ENCODE measurements at places on chromosomes 13 and 19. TPM values are rescaled to one million over a fixed set of nuclear protein-coding genes. Genes with fewer than 3 reads are reported as not detected.

- no peak for DNase-seq
These were observed 56.5 kb downstream of the TDRD3 start for GRCh38 chr13:60453490-60453889.

DNA sequence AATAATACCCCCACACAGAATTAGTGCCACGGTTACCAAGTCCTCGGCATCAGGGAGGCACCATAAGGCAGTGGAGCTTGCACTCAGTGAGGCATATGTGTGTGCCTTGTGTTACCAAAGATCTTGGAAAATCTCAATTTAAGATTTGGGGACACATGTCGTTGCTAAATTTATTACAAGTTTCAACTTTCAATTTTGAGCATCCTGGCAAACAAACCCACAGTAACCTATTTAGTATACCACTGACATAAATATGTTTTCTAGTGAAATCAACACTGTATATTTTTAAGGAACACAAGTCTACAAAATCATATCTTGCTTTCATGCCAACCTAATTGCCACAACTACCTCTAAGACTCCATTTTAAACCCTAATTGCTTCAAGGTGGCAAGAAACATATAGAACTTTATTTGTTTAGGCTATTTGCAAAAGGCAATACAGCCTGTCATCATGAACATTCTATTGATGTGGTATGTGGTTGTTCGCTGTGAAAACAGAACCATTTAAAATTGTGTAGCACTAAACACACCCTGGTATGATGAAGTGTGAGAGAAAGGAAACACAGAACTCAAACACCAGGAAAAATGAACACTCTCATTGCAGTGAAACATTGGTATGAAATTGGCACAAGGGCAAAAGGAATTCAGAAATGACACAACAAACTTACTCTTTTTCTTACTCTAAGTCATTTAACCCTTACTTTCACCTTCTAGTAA is 531.1 kb downstream of the IRS2 start:
- DNase-seq: no peak

- no peak for DNase-seq
These were observed 57.5 kb downstream of the GPC6 start for GRCh38 chr13:93284064-93284463.

GRCh38 chr13:22696433-22696832 is 484.3 kb upstream of the SGCG start:
- no peak for DNase-seq

PSG11 gene
- not detected for total RNA-seq

DNA sequence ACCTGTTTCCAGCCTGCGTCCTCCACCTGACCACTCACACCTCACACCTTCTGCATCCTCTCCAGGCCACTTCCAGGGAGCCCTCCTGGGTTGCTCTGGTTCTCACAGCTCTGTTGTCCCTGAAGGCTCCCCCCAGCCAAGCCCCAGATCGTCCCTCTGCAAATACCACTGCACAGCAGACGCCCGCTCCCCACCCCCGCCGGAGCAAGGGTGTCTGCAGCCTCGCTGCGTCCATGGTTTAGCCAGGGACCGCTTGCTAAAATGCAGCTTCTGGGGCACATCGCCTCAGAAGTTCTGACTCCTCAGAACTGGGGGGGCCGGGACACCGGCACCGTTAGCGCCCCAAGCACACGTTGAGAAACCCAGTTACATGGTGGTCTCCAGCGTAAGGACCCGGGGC is 983 bp downstream of the LINGO3 start:
- no peak for DNase-seq

GRCh38 chr13:51628059-51628852 is 44.0 kb downstream of the WDFY2 start:
- DNase-seq: no peak

CACNG7 gene
- total RNA-seq: not detected

AMER2 gene
- not detected for total RNA-seq

DNA sequence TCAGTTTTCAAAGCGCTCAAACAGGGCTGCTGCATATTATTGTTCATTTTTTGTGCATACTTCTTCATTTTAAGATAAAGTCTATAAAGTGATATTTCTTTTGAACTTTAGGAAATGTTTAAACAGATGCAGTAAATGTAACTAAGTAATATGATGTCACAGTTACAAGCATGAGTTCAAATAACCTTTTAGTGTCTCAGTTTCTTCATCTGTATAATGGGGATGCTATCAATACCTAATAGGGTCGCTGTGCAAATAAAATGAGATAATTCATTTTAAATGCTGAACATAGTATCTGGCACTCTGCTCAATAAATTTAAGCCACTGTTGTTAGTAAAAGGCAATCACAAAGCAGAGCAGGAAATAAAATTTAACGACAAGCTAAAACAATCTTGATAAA is 97.5 kb downstream of the UGGT2 start:
- no peak for DNase-seq

ZNF98 gene
- total RNA-seq: not detected

DNA sequence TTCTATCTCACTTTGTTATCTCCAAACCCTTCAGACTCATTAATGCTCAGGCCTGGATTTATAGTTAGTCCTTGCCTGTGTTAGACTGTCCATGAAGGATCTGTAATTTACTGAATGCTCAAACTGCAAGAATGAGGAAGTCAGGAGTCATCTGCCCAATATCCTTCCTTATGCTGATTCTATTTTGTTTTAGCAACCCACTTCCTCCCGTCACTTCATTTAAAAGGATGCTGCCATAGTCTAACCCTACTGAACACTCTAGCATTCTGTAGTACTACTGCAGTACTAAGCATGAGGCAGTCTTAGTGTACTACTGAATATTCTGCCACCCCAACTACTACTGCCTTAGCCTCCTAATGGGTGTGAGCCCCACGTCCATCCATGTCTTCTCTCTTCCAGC is 1.5 kb downstream of the FCAR start:
- DNase-seq: no peak

DNA sequence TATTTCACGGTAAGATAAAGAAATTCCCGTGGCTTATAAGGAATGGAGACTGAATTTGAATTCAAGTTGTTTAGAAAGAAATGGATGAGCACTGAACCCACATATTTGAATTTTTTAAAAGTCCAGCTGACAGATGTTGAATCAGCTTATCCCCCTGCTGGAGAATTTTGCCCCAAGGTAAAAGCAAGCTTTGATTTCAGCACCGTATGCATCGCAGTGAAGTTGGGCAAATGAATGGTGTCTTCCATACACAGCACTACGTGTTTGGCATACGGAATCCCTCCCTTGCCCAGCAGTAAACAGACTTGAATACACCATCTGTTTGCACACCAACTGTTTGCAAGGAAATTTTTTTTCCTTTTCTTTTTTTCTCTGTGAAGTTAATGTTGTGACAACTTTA is 77.5 kb upstream of the PEG3 start:
- no peak for DNase-seq

ZNF534 gene
- 8.4 TPM for total RNA-seq

DNA sequence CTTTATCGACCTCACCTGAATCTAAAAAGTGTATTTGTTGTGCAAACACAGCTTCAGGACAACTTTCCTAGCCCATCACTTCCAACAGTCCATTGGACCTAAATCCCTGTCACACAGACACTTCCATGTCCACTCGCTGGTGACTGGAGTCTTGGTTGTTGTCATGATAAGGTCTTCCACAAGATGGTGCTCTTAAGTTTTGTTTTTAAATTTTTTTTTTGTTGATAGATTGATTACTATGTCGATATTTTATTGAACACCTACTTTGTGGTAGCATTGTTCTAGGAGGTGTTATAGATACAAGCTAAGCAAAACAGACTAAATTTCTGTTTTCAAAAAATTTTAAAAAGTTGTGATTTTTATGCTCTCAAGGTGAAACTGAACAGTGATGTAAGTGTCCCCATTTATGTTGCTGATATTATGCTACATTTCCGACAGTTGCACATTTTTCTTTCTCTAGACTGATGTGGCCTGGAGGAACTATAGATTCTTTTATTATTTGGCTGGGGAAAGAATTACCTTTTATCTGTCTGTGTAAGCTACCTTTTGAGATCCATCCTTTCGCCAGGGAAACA is 8.1 kb upstream of the ERICH6B start:
- no peak for DNase-seq

- no peak for DNase-seq
These were observed 1.9 kb downstream of the GALP start for GRCh38 chr19:56177564-56178243.

LGALS7 gene
- total RNA-seq: not detected

DNA sequence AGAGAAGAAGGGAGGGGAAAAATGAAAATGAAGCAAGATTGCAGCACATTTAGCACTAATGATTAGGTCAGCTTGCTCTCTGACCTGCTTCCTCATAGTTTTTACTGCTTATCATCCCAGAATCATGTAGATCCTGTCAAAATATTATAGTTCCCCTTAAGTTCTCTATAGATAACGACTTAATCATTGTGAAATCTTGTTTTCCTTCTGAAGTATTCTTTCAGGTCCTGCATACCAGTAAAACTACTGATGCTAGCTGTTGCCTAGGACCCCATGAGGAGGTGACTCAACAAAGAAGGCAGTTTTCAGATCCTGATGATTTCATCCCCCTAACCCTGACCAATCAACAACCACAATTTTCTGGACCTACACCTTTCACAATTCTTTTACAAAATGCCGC is 1131.7 kb downstream of the SLITRK5 start:
- no peak for DNase-seq

GRCh38 chr13:111917086-111917485 is 149.9 kb upstream of the SOX1 start:
- no peak for DNase-seq

- no peak for DNase-seq
These were observed 9.9 kb downstream of the PTH2 start for GRCh38 chr19:49413348-49413747.

GRCh38 chr13:41419206-41419605 is 38.1 kb upstream of the RGCC start:
- DNase-seq: no peak

DNA sequence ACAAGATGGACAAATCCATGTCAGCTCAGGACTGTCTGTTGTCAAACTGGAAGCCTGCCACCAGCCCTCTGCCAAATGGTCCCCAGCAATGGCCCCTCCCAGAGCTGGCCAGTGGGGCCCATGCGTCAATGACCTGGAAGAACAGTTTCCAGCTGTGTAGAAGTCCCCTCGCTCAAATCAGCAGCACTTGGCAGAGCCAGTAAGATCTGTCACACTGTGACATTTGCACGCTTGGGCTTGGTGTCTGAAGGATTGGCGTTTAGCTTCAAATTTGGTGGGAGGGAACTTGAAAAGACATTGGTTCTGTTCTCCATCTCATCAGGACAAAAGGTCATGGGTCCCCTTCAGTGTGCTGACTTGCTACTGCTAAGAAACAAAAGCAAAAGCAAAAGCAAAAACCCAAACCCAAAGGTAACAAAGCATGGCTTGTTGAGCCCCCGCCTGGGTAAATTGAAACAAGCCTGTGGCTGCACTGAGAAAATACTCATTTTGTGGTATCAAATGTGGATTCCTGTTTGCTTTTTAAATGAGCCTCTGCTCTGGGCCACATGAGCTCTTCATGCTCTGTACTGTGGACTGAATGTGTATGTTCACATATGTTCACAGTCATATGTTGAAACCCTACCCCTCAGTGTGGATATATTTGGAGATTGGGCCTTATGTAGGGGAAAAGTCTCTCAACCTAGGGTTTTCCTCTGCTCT is 253.6 kb upstream of the MAB21L1 start:
- no peak for DNase-seq

GRCh38 chr13:28582892-28583240 is 76.1 kb upstream of the POMP start:
- no peak for DNase-seq

GRCh38 chr19:32858559-32858958 is 11.0 kb downstream of the SLC7A9 start:
- no peak for DNase-seq

- DNase-seq: no peak
These were observed 118.7 kb downstream of the RNF17 start for GRCh38 chr13:24882665-24883064.

CCNA1 gene
- total RNA-seq: 1.2 TPM

DNA sequence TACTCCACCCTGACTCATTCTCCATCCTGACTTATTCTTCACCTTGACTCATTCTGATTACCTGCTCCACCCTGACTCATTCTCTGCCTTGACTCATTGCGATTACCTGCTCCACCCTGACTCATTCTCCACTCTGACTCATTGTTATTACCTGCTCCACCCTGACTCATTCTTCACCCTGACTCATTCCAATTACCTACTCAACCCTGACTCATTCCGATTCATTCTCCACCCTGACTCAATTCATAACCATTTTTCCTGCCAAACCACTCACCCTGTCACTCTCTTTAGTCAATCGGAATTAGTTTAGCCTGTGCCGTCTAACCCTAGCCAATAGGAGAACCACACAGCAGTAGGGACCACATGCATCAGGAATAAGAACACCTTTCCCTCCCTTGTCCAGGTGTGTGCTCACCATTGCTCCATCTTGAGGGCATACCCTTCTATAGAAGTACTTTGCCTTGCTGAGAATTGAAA is 1227.4 kb upstream of the PCDH20 start:
- no peak for DNase-seq

KLK13 gene
- 0.63 TPM for total RNA-seq

- DNase-seq: no peak
These were observed 22.5 kb downstream of the NKPD1 start for GRCh38 chr19:45138303-45138751.

DNA sequence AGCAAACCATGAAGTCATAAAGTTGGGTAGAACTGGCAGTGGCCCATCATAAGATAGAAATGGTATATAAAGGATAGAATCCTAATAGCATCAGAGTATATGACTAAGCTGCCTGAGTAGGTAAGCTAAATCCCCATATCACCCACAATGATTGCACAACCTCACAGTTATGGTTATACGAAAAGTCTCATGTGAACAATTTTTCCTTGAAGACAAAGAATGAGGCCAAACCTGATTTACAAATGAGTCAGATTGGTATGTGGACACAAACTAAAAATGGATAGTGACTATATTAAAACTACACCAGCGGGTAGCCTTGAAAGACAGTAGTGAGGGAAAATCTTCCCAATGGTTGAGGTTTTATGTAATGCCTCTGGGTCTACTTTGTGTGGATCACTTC is 40.9 kb upstream of the UFM1 start:
- DNase-seq: no peak

GRCh38 chr13:100108913-100109507 is 20.1 kb downstream of the PCCA start:
- DNase-seq: no peak

GRCh38 chr13:102584434-102584833 is 12.4 kb upstream of the TPP2 start:
- DNase-seq: no peak

Data from tibial nerve (tissue), 4 donors.